ENCODE measurements at places on chromosomes 6 and 20. TPM values are rescaled to one million over a fixed set of nuclear protein-coding genes. Genes with fewer than 3 reads are reported as not detected.

The AVP gene
- not detected for total RNA-seq

The EDEM2 gene
- total RNA-seq = 19.3 TPM

The SMLR1 gene
- not detected for total RNA-seq

DNA sequence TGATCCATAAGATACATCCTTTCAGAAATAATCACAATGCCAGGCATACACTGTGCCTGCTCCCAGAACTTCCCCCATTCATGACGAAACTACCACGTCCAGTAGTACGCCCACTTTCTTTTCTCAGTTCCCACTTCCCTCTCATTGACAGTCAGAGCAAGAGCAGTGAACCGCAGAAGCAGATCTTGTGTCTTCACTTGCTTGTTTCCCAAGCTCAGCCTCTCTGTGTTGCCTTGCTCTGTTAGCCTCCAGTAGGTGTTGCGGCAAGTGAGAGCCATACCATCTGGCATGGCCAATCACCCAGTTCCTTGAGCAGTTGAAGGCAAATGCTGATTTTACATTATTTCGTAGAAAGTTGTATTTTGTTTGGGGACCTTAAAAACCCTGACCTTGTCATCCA lies 11.7 kb downstream of the UST start:
- no peaks in the 10 kb centered on the region for H3K36me3 ChIP-seq
- H3K4me1 ChIP-seq = peaks cover 34% of the 10 kb centered on the region
- H3K27ac ChIP-seq = no peak overlapping the region
- DNase-seq = no peak
- H3K4me3 ChIP-seq = no peak overlapping the region

DNA sequence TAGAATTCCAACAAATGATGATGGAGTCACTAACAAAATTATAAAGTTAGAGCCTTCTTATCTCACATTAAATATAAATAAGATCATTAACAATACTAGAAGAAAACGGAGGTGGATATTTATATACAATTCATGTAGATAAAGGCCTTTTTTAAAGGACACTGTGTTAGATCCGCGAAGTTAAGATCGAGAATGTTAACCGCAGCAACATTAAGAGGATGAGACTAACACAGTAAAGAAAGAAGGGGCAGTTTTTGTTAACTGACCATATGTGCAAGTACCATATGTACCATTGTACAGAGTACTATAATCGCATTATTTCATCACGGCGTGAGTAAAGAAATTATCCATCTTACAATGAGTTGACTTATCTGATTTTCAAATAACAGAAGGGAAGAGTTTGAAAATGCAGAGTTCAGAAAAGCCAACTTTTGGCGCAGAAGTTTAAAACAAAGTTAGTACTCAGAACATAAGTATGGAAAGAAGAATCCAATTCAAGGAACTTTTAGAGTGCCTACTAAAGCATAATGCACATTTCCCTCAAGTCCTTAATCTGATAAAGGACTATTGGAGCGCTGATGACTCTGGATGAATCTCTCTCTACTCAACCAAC lies 1.4 kb downstream of the FBXL4 start:
- H3K36me3 ChIP-seq = no peaks in the 10 kb centered on the region
- DNase-seq = no peak
- H3K27ac ChIP-seq = peak overlapping the region; percentile 78
- peaks cover 17% of the 10 kb centered on the region for H3K4me1 ChIP-seq
- H3K4me3 ChIP-seq = peak overlapping the region; percentile 66

DNA sequence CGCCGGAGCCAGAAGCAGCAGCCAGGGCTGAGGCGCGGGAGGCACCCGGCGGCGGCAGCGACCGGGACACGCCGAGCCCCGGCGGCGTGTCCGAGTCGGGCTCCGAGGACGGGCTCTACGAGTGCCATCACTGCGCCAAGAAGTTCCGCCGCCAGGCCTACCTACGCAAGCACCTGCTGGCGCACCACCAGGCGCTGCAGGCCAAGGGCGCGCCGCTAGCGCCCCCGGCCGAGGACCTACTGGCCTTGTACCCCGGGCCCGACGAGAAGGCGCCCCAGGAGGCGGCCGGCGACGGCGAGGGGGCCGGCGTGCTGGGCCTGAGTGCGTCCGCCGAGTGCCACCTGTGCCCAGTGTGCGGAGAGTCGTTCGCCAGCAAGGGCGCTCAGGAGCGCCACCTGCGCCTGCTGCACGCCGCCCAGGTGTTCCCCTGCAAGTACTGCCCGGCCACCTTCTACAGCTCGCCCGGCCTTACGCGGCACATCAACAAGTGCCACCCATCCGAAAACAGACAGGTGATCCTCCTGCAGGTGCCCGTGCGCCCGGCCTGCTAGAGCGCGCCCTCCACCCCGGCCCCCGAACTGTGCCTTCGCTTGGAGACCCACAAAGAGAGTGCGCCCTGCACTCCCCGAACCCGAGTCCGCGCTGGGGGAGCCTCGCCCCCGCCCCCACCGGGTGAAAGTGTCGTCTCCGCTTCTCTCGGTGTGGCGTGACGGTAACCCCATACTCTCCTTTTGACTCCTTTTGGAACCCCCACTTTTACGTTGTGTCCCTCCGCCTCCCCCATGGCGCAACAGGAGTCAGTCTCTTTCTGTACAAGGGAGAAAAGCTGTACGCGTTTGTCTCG lies 1.6 kb downstream of the INSM1 start:
- H3K27me3 ChIP-seq = peaks cover 8% of the 10 kb centered on the region
- no peaks in the 10 kb centered on the region for H3K36me3 ChIP-seq
- no peak overlapping the region for H3K4me3 ChIP-seq
- H3K27ac ChIP-seq = no peak overlapping the region

GRCh38 chr6:74925683-74926082 lies 280.2 kb downstream of the COL12A1 start:
- H3K27me3 ChIP-seq = no peaks in the 10 kb centered on the region
- no peaks in the 10 kb centered on the region for H3K4me1 ChIP-seq
- H3K4me3 ChIP-seq = no peak overlapping the region
- no peak for DNase-seq
- no peaks in the 10 kb centered on the region for H3K36me3 ChIP-seq
